Activated T-helper 17 cell treated with anti-CD3 and anti-CD28 coated beads, Interleukin-2, amount 50 U/mL, for 72 hours (primary cell): ENCODE measurements at places on chromosomes 2 and 18.

DNA sequence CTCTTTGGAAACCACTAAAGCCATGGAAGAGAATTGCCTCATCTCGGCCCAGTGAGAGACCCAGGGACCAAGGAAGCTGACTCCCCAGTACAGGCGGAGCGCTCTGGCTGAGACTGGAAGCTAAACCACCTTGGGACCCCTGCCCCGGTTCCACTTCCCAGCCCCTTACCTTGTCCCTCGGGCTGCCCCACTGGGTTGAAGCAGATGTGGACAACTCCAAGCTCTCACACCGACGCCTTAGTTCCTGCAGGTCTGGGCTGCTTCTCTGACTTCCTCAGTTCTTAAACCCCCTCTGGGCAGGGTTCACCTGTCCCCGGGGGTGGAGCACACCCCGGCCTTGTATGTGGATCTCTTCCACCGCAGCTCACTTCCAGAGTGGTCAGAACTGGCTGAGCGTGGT is 266.2 kb downstream of the PHLPP1 start:
- ATAC-seq, result no peak

- no peak for ATAC-seq
Observed at GRCh38 chr18:3577281-3577855, 127.4 kb downstream of the TGIF1 start.

DNA sequence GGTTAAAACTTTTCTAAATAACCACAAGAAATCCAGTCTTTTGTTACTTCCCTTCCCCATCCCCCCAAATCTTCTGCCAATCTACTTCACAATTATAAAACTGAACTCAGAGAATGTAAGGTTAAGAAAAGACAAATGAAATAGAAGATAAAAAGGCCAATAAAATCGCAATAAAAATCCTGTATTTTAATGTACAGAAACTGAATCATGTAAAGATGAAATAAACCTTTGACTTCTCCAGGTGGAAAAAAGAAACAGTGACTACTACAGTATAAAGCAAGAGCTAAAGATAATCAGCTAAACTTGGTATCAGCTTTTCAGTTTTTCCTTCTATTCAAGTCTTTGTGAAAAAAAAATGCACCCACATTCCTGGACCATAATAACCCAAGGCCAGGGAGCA is 1.7 kb downstream of the SYT4 start:
- no peak for ATAC-seq

DNA sequence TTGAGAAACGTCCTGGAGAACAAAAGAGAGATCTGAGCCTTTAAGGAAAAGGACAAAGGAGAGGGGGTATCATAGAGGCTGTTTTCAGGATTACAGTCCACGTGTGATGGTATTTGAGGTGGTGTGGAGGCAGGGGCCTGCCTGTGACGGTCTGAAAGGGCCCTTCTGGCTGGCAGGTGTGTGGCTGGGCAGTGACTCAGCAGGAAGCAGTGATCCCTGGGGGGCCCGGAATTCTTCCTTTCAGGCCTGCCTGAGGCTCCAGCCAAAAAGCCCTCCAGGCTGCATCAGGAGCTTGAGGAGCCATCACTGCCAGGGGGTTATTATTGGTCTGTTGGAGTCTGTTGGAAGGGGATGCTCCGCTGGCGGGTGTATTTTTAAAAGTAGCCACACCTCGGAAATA is 97.2 kb upstream of the TMEM18 start:
- ATAC-seq, result no peak

GRCh38 chr18:41378598-41378997 is 576.4 kb upstream of the PIK3C3 start:
- ATAC-seq, result no peak
